ENCODE measurements at places on chromosomes 11 and 22.

DNA sequence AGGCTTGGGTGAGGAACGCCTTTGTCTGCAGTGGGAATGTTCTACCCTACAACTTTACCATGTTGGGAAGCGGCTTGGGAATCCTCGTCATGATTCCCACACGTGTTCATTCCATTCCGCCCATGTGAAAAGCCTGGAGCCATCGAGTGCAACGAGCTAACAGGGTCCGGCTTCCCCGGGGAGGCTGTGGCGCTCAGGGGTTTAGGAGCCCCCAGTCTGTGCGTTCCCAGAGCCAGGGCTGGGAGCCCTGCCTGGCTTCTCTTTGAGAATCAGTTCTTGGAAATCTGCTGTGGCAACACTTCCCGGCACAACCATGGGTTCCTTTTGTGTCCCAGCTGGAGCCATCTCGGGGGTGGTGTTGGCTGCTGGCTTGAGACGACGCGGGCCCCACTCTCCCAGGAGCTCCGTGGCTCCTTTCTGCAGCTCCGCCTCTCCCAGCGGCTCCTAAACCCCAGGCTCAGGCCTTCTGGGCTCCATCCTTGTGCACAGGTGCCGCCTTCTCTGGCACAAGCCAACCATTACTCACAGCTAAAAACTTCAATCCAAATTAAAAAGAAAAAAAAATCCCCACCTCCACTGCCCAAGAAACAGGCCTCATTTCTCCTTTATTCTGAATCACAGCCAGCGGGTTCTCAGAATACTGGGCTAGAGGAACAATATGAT is 18.7 kb upstream of the PPFIA1 start:
- H3K27ac ChIP-seq, result no peak overlapping the region
- H3K27me3 ChIP-seq, result no peaks in the 10 kb centered on the region
- H3K36me3 ChIP-seq, result no peaks in the 10 kb centered on the region

GRCh38 chr11:70608568-70609470 is 210.5 kb downstream of the CTTN start:
- DNase-seq, result peak; percentile 46
- H3K4me1 ChIP-seq, result no peaks in the 10 kb centered on the region
- no peak overlapping the region for H3K27ac ChIP-seq
- H3K27me3 ChIP-seq, result peaks cover 5% of the 10 kb centered on the region
- H3K4me3 ChIP-seq, result no peak overlapping the region

DNA sequence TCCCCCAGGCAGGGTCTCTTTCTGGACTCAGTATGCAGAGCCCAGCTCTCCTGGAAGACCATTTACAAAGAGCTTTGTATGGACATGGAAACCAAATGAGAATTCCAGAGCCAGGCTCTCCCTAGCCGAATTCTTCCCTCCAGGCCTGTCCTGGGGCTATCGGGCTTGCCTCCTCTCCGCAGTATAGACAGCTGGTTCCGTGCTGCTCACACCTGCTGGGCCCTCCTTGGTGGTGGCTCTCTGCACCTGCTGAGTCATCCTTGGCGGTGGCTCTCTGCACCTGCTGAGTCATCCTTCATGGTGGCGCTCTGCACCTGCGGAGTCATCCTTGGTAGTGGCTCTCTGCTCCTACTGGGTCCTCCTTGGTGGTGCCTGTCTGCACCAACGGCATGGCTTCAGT is 743.5 kb downstream of the BRD1 start:
- no peaks in the 10 kb centered on the region for H3K27me3 ChIP-seq
- no peaks in the 10 kb centered on the region for H3K4me1 ChIP-seq
- no peak for DNase-seq
- H3K36me3 ChIP-seq, result no peaks in the 10 kb centered on the region
- no peak overlapping the region for H3K4me3 ChIP-seq

- H3K27me3 ChIP-seq, result peaks cover 5% of the 10 kb centered on the region
- no peak overlapping the region for H3K27ac ChIP-seq
- H3K4me1 ChIP-seq, result no peaks in the 10 kb centered on the region
These were observed 121.6 kb downstream of the KIRREL3 start for GRCh38 chr11:126878913-126879482.

- peaks cover 49% of the 10 kb centered on the region for H3K36me3 ChIP-seq
- no peak for DNase-seq
- peaks cover 4% of the 10 kb centered on the region for H3K4me1 ChIP-seq
These were observed 51.6 kb downstream of the CEP164 start for GRCh38 chr11:117378976-117379865.

DNA sequence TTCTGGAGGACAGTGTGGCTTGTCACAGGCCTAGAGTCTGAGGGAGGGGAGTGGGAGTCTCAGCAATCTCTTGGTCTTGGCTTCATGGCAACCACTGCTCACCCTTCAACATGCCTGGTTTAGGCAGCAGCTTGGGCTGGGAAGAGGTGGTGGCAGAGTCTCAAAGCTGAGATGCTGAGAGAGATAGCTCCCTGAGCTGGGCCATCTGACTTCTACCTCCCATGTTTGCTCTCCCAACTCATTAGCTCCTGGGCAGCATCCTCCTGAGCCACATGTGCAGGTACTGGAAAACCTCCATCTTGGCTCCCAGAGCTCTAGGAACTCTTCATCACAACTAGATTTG is 13.0 kb downstream of the PIK3IP1 start:
- DNase-seq, result no peak
- no peaks in the 10 kb centered on the region for H3K4me1 ChIP-seq
- no peaks in the 10 kb centered on the region for H3K27me3 ChIP-seq
- peaks cover 78% of the 10 kb centered on the region for H3K36me3 ChIP-seq

GRCh38 chr11:57805780-57806179 is 44.2 kb downstream of the CTNND1 start:
- peak; percentile 37 for DNase-seq
- H3K36me3 ChIP-seq, result peaks cover 100% of the 10 kb centered on the region
- H3K27me3 ChIP-seq, result no peaks in the 10 kb centered on the region
- no peak overlapping the region for H3K4me3 ChIP-seq
- H3K27ac ChIP-seq, result peak overlapping the region; percentile 14

DNA sequence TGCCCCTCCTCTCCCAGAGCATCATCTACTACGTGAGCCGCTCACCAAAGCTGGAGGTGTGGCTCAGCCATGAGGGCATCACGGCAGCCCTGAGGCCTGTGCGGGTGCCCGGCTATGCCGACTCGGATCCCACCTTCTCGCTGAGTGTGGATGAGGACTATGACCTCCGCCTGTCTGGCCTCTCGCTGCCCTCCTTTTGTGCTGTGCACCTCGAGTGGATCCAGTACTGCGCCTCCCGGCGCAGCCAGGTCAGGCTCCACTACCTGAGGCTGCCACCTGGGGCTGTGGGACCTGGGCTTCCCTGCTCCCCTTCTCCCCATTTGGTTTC is 3.8 kb upstream of the SIPA1 start:
- peak; percentile 53 for DNase-seq
- no peak overlapping the region for H3K4me3 ChIP-seq
- no peak overlapping the region for H3K27ac ChIP-seq
- no peaks in the 10 kb centered on the region for H3K27me3 ChIP-seq
- H3K4me1 ChIP-seq, result peaks cover 11% of the 10 kb centered on the region
- H3K36me3 ChIP-seq, result peaks cover 32% of the 10 kb centered on the region

DNA sequence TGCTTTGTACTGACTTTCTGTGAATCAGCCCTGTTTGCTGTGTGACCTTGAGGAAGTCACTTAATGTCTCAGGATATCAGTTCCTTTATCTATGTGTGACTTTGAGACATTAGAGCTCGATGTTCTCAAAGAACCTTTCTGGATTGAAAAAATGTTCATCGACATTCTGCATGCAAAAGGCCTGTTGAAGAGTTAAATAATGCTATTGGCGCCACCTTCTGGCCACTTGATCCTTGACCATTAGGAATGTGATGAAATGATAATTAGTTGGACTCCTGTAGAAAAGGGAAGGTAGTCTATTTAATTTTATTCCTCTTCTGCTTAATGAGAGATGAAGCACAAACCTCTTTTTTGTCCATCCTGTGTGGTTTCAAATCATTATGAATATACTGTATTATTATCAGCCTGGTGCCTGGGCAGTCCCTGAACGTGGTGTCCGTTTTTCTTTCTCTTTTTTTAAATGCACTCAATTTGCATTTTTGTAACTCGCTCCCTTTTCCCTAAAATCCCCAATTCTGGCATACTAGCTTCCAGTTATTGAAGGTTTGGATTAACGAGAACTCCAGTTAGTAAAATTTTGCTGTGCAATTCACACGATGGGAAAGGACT is 20.7 kb downstream of the ELF5 start:
- no peak overlapping the region for H3K4me3 ChIP-seq
- no peaks in the 10 kb centered on the region for H3K4me1 ChIP-seq
- H3K27me3 ChIP-seq, result no peaks in the 10 kb centered on the region
- H3K27ac ChIP-seq, result no peak overlapping the region

- DNase-seq, result no peak
- H3K4me1 ChIP-seq, result peaks cover 14% of the 10 kb centered on the region
- H3K27ac ChIP-seq, result peak overlapping the region; percentile 91
- H3K36me3 ChIP-seq, result peaks cover 74% of the 10 kb centered on the region
- H3K4me3 ChIP-seq, result no peak overlapping the region
- no peaks in the 10 kb centered on the region for H3K27me3 ChIP-seq
These were observed 114.6 kb upstream of the BID start for GRCh38 chr22:17888855-17889254.

GRCh38 chr11:44709966-44710365 is 16.8 kb upstream of the TSPAN18 start:
- H3K4me3 ChIP-seq, result no peak overlapping the region
- no peak overlapping the region for H3K27ac ChIP-seq
- DNase-seq, result no peak
- H3K27me3 ChIP-seq, result no peaks in the 10 kb centered on the region
- H3K4me1 ChIP-seq, result no peaks in the 10 kb centered on the region

DNA sequence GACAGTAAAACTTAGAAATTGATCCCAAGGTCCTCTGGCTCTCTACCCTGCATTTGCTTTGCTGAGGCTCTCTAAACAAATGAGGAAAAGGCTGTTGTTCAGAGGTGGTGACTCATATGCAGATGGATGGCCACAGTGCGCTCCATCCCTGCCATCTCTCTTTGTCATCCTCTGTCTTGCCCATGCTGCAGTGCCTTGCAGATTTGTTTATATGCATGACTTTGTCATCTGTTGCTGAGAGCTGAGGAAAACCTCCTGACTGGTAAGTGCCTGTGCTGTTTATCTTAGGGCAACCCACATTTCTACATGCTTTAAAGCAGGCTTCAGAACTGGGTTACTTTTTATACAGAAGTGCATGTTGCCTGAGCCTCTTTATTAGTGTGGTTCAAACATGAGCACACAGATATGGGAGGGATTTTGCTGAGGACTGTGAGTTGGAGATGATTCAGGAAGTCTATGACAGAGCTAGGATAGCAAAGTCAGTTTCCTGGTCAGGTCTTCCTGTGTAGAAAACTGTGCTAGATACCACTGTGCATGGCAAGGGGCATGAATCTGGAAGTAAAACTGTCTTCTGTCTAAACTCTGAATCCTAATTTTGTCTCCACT is 57.4 kb downstream of the JAM3 start:
- no peaks in the 10 kb centered on the region for H3K36me3 ChIP-seq
- DNase-seq, result no peak
- H3K27me3 ChIP-seq, result peaks cover 8% of the 10 kb centered on the region
- peak overlapping the region; percentile 85 for H3K27ac ChIP-seq
- peaks cover 50% of the 10 kb centered on the region for H3K4me1 ChIP-seq

DNA sequence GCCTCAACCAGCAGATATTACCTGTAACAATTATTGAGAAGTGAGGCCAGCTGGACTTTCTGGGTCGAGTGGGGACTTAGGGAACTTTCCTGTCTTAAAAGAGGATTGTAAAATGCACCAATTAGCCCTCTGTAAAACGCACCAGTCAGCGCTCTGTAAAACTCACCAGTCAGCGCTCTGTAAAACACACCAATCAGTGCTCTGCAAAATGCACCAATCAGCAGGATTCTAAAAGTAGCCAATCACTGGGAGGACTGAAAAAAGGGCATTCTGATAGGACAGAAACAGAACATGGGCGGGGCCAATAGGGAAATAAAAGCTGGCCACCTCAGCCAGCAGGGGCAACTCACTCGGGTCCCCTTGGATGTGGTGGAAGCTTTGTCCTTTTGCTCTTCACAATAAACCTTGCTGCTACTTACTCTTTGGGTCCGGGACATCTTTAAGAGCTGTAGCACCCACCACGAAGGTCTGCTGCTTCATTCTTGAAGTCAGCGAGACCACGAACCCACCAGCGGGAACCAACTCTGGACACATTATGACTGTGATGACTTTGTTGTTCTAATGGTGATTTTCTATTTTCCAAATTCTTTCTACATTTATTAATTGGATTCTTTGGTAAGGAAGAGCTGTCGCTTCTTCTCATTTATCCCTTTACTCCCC is 40.2 kb upstream of the FGF3 start:
- H3K27ac ChIP-seq, result no peak overlapping the region
- no peak for DNase-seq

DNA sequence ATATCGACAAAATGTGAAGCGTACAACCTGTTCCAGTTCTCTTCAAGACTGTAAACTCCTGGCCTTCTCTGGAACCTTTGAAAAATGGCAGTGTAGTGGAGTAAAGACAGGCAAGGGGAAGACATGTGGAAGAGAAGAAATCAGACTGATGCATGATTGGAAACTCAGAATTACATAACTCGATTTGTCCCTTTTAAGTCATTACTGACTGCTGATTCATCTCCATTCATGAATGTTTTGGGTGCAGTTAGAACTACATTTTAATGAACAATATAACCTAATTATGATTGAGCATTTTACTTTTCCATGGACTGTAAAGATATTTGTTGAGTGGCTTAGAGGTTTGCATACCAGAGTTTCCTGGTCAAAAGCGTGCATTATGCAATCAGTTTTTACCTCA is 32.9 kb downstream of the FAT3 start:
- no peaks in the 10 kb centered on the region for H3K27me3 ChIP-seq
- no peaks in the 10 kb centered on the region for H3K4me1 ChIP-seq
- no peak for DNase-seq
- H3K4me3 ChIP-seq, result no peak overlapping the region
- H3K36me3 ChIP-seq, result no peaks in the 10 kb centered on the region

- DNase-seq, result no peak
- no peaks in the 10 kb centered on the region for H3K27me3 ChIP-seq
- no peak overlapping the region for H3K27ac ChIP-seq
- H3K36me3 ChIP-seq, result no peaks in the 10 kb centered on the region
- no peaks in the 10 kb centered on the region for H3K4me1 ChIP-seq
These were observed 246.1 kb upstream of the CHORDC1 start for GRCh38 chr11:90468923-90469322.

GRCh38 chr11:65096926-65097325 is 912 bp downstream of the VPS51 start:
- H3K36me3 ChIP-seq, result peaks cover 15% of the 10 kb centered on the region
- no peaks in the 10 kb centered on the region for H3K27me3 ChIP-seq
- no peak for DNase-seq
- peak overlapping the region; percentile 87 for H3K27ac ChIP-seq
- peaks cover 32% of the 10 kb centered on the region for H3K4me1 ChIP-seq
